ENCODE measurements at places on chromosomes 3 and 15. TPM values are rescaled to one million over a fixed set of nuclear protein-coding genes. Genes with fewer than 3 reads are reported as not detected.

SLCO2A1 gene
- total RNA-seq, result 2.4 TPM

SNRPA1 gene
- total RNA-seq, result 32.3 TPM

ADGRG7 gene
- total RNA-seq, result not detected

CDC25A gene
- 72.3 TPM for total RNA-seq

SAMMSON gene
- total RNA-seq, result 0.04 TPM

RTP1 gene
- total RNA-seq, result 5.1 TPM

KLHL40 gene
- not detected for total RNA-seq

PATL2 gene
- 0.24 TPM for total RNA-seq

C2CD4A gene
- total RNA-seq, result not detected

MELTF gene
- total RNA-seq, result 4.8 TPM

TIMP4 gene
- 40.3 TPM for total RNA-seq

CYP8B1 gene
- not detected for total RNA-seq

All from H7 (cell line).